Activated naive CD4-positive, alpha-beta T cell (primary cell): ENCODE measurements at places on chromosomes 1 and 21.
A peak's percentile ranks its signal among the peaks of the same experiment; 100 is the strongest.

DNA sequence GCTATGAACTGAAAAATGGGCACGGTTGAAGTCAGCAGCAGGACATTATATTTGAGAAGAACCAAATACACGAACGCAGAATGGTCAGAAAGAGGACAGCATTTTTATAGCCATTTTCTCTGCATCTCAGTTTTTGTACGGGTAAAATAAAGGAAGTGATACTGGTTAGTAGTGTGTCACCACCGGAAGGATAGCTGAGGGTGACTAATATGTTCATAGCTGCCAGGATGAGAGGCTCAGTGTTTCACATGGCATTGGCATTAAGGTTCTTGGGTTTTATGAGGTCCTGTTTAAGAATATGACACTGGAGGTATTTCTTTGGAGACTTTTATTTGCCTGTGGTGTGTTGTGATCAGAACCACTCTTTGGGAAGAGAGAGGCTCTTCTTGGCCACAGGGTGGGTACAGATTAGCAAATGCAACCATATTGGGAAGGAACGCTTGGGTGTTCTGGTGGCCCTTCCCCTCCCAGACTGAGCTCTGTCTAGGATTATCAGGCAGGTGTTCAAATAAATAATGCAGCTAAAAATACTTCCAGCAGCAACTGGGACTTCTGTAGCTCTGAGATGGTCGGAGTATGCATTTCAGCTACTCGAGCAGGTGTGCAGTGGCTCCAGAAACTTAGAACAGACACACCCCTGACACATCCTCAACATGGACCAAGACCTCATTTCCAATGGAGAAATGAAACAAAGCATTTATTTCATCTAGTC lies 158.2 kb downstream of the PBX1 start:
- DNase-seq: no peak

- DNase-seq: no peak
Observed at GRCh38 chr1:185110145-185110544, 46.6 kb downstream of the TRMT1L start.

GRCh38 chr1:202438393-202439174 lies 90.1 kb downstream of the PPP1R12B start:
- DNase-seq: no peak

DNA sequence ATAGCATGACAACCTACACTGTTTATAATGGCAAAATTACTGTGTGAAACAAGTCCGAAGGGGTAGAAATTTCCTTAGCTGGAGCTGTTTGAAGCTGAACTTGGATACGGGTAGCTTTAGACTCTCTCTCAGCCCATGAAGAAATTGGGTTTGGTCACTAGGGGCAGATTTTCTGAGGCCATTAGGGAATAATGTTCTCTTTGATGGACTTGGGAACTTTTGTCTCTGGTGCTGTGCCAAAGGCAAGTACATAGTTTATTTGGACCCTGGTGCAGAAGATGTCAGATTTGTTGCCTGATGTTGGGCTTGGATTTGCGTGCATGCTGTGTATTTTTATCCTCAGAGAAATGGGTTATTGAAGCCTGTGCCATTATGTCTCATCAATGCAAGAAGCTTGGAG lies 109.6 kb downstream of the VPS13D start:
- no peak for DNase-seq

DNA sequence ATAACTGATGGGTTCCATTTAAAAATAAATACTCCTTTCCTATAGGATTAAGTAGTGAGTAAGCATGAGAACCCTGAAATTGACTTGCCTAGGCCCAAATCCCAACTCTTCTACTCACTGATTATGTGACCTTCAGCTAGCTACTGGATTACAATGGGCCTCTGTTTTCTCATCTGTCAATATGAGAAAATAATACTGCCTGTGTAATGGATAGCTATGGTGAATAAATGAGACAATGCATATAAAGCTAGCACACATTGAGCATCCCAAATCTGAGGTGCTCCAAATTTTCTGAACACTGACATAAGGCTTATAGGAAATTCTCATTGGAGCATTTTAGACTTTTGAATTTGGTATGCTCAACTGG lies 5.3 kb upstream of the LRRC8C start:
- no peak for DNase-seq

DNA sequence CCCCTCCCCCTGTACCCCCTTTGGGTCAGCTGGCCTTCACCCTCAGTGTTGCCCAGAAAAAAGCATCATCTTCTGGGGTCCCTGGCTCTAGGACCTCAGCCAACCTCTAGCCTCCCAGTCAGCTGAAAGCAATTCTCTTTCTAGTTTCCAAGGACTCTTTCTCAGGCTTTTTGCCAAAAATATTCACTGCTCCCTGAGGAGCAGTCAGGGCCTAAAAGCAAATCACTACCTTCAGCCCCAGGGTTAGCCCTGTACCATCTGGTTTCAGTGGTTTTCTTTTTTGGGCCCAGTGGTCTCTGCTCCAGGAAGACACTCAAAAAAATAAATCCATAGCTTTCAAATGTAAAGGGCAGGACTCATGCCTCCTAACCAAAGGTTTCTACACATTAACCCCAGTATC lies 3.1 kb upstream of the LMOD1 start:
- no peak for DNase-seq

DNA sequence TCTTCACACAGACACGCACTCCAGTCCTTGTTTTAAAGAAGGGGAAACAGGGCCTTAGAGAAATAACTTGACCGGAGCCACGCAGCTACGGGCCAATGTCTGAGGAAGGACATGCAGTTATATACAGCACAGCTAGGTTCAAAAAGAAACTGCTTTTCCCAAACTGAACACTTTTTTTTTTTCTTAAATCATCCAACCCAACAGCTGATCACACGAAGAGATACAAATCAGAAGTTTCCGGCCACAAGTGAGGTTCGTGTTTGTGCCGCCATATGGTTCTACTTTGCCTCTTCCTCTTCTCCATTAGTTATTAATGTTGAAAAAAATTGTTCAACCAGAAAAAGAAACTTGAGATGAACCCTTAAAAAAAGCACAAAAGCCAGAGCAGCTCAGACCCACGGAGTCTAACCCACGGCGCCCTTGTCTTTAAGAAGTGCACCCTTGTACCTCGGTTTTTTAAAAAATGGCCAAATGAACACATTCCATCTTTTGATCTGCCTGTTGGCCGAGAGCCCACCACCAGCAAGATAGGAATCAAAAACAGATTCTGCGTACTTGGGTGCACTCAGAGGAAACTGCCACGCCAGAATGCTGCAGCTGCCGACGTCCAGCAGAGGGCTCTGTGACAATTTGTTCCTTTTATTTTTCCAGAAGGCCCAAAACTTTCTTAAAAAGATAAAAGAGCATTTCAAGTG lies 78.9 kb downstream of the SLC66A1 start:
- DNase-seq: peak; percentile 14

DNA sequence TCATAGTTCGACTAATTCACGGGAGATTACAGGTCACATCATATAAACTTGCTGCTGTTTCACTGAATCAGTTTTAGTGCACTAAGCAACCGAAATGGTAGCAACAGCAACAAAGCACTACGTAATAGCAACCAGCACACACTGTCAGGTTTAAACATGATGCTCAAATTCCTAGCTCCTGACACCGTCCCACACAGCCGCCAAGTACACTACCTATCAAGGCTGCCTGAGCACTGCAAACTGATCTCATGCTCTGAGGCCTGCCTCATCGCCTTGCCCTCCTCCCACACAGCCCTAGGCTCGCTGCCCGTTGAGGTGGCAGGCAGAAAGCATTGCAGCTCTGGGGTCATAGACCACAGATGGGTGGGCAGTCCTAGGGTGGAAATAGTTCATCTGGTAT lies 12.4 kb downstream of the LAMC2 start:
- DNase-seq: no peak

GRCh38 chr1:23111600-23112535 lies 56.8 kb downstream of the LUZP1 start:
- DNase-seq: no peak

DNA sequence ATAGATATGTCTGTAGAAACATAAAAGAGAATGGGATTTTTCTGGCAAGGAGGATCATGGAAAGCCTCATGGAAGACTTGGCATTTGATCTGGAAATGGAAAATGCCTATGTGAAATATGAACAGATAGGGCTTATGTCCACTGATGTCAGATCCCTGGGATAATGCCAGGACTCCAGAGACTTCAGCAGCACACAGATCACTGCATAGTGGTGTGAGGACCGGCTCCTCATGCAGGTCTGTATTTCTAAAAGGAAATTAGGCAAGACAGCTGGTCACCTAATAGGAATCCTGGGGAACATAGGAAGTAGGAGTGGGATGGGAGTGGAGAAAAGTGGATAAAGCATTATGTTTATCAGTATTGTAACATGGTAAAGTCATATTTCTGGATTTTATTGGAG lies 56.8 kb upstream of the IPO9 start:
- DNase-seq: no peak

- no peak for DNase-seq
Observed at GRCh38 chr1:92482665-92483609, 3.8 kb downstream of the GFI1 start.

- no peak for DNase-seq
Observed at GRCh38 chr1:47871799-47872353, 125.3 kb downstream of the TRABD2B start.

DNA sequence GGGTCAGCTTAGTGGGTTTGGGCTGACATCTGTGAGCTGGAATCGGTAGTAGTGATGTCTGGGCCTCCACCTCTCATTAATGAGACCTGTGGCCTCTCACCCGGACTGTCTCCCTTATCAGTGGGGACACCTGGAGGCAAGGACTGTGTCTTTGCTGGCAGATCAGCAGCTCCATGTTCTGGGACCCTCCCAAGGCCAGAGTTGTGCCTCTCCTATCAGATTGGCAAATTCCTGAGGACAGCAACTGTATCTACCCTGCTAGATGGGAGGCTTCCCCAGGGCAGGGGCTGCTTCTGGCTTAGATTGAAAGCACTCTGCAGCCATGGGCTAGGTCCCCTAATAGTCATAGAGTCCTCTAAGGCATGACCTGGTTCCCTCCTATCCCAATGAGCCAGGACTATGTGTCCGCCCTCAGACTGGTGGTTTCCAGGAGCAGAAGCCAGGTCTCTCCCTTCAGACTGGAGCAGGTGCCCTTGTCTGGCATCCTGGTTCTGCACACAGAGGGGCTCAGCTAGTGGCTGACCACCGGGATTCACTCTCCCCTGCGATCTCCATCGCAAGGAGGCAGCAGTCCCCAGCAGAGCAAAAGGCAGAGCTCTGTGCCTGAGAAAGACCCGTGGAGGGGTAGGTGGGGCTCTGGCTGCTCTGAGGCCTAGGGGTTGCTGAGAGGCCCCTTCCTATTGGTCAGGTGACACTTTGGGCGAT lies 5.8 kb downstream of the DRAXIN start:
- no peak for DNase-seq

GRCh38 chr1:230061801-230062200 lies 5.2 kb upstream of the GALNT2 start:
- no peak for DNase-seq

GRCh38 chr1:113792471-113792870 lies 19.8 kb downstream of the RSBN1 start:
- no peak for DNase-seq
